ENCODE measurements at places on chromosomes 2 and 18.

- no peak for DNase-seq
These were observed 1134.2 kb upstream of the ZEB2 start for GRCh38 chr2:145654156-145654555.

- DNase-seq, result no peak
These were observed 131.1 kb downstream of the FMNL2 start for GRCh38 chr2:152466041-152466440.

DNA sequence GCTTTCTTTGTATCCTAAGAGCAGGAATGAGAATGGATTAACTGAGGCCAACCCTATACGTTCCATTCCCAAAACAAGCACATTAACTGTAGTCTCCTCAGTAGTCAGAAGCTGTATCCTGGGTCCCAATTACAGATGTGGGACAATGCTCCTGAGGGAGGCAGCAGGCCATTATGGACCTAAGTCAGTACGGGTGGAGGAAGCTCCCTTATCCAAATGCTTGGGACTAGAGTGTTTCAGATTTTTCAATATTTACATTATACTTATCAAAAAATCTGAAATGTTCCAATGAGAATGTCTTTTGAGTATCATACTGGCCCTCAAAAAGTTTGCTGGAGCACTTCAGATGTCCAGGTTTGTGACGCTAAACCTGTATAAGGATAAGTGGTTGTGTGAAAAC, 90.1 kb downstream of the PRELID3A start:
- no peak for DNase-seq

DNA sequence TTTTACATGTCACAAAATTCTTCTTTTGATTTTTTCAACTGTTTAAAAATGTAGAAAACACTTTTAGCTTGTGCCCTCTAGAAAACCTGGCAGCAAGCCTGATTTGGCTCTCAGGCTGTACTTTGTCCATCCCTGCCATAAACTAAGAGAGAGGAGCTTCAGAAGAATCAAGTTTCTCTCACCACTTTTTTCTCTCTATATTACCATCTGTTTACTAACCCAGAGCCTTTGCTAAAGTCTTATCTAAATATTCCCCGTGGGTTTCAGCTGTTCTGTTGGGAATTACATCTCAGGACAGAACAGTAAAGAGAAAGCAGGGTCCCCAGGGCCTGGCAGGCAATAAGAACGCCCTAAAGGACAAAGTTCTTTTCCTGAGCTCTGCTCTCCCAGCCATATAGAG, 409.1 kb upstream of the CRIM1 start:
- DNase-seq, result no peak

- DNase-seq, result no peak
These were observed 215.9 kb downstream of the SEPTIN10 start for GRCh38 chr2:109397893-109398292.

- DNase-seq, result no peak
These were observed 819.4 kb downstream of the LRP1B start for GRCh38 chr2:141311430-141311829.

DNA sequence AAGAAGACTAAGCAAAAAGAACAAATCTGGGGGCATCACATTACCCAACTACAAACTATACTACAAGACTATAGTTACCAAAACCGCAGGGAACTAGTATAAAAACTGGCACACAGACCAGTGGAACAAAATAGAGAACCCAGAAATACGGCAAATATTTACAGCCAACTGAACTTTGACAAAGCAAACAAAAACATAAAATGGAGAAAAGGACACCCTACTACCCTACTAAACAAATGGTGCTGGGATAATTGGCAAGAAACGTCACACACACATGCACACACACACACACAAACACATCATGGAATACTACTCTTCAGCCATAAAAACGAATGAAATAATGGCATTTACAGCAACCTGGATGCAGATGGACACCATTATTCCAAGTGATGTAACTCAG, 53.3 kb downstream of the SESTD1 start:
- DNase-seq, result no peak

- peak; percentile 49 for DNase-seq
These were observed 57.3 kb upstream of the PSMD14 start for GRCh38 chr2:161250864-161251436.

- no peak for DNase-seq
These were observed 34.2 kb downstream of the B4GALT6 start for GRCh38 chr18:31649978-31650719.

DNA sequence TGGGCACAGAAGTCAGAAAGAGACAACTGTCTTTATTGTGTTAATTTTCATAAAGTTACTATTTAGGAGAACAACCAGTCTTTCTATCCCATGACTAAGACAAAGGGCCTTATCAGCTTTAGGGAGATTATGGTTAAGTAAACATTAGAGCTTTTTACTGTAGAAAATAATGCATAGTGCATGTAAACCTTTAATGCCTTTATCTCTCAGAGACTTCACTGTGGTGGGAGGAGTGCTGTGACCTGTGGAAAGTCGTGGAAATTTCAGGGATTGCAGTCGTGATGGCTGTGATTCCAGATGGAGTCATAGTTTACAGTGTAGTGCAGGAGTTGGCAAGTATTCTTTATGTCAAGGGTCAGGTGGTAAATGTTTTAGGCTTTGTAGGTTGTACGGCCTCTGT, 15.8 kb downstream of the ZNF236 start:
- DNase-seq, result no peak

GRCh38 chr2:154400563-154401290, 297.8 kb upstream of the KCNJ3 start:
- DNase-seq, result no peak

- no peak for DNase-seq
These were observed 68.8 kb downstream of the SLC66A2 start for GRCh38 chr18:79882522-79883241.

GRCh38 chr18:22559414-22560274, 141.9 kb upstream of the CTAGE1 start:
- no peak for DNase-seq

- DNase-seq, result no peak
These were observed 284.1 kb downstream of the MYCN start for GRCh38 chr2:16224298-16225045.

GRCh38 chr2:64250751-64251423, 106.7 kb upstream of the PELI1 start:
- no peak for DNase-seq
